ENCODE measurements at places on chromosomes 11 and 22.

DNA sequence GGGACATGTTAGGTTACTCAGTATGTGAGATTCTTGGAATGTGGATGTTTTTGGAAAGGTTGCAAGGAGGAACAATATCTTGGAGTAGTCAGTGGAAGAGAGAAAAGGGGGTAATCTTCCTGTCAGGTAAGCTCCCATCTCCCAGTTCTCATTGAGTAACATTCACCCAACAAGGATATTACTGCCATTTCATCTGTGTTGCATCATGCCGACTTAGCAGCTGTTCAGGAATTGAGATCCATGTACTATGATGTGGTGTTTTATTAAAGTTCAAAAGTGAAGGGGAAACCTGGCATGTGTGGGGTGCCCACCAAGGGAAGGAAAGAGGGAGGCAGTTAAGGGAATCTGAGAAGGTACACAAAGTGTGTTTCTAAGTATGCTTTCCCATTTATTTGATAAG, 58.4 kb upstream of the RASSF10 start:
- DNase-seq: no peak

GRCh38 chr11:91624021-91624420, 600.6 kb upstream of the FAT3 start:
- DNase-seq: no peak

DNA sequence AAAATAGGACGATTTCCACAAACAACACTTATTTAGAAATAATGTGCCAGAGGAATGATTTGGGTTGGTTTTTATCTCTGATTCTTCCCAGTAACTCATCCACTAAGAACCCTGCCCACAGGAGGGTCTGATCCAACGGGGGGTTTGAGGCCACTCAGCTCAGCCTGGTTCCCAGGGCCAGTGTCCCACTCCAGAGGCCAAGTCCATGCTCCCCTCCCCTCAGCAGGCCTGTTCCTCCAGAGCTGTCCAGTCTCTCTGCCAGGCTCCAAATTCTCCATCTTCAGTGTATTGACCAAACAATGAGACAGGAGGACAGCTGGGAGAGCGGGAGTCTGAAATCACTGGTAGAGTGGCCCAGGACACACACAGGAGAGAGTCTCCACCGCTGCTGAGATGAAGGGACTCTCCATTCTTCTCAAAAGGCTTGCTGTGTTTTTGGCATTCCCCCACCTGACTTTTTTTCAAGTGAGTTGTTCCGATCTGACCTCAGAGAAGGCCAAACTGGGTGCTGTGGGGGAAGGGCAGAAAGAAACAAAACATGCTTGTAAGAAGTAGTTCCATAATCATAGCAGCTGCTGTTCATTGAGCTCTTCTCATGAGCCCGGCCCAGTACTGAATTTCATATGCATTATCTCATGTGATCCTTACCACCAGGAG, 17.6 kb upstream of the SCN2B start:
- DNase-seq: no peak

DNA sequence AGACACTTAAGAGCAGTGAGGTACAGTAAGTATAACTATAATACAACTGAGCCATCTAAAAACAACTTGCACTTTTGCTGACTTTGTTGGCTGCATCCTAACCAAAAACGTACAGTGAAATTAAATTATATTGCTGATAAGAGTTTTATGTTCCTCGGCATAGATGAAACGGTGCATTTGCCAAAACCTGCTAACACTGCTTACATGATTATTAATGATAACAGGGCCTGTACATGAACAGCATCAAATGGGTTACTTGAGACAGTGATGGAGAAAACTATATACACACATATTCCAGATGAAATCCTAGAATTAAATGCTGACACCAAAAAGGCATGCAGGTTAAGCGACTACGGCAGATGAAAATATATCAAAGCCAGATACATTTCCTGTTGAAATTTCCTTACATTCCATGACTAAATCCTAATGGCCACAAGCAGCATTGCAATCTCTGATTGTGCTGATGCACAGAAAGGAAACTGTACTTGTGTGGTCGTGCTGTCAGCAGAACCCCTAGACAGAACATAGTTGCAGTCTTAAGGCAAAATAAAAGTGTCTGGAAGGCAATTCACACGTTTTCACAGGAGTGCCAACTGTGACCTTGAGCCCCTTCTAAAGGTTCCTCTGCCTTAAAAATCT, 143.9 kb downstream of the CADM1 start:
- DNase-seq: no peak

GRCh38 chr22:49166211-49166610, 661.5 kb downstream of the BRD1 start:
- DNase-seq: no peak

- no peak for DNase-seq
Observed at GRCh38 chr22:29195118-29195963, 10.4 kb upstream of the EMID1 start.

- no peak for DNase-seq
Observed at GRCh38 chr22:49825436-49825835, 2.2 kb downstream of the BRD1 start.

- no peak for DNase-seq
Observed at GRCh38 chr11:10350334-10350733, 45.5 kb downstream of the ADM start.

- DNase-seq: no peak
Observed at GRCh38 chr11:75267171-75267970, 26.8 kb downstream of the TPBGL start.

- no peak for DNase-seq
Observed at GRCh38 chr11:32326522-32326921, 108.8 kb downstream of the WT1 start.

- no peak for DNase-seq
Observed at GRCh38 chr11:95647355-95647754, 142.2 kb downstream of the FAM76B start.

DNA sequence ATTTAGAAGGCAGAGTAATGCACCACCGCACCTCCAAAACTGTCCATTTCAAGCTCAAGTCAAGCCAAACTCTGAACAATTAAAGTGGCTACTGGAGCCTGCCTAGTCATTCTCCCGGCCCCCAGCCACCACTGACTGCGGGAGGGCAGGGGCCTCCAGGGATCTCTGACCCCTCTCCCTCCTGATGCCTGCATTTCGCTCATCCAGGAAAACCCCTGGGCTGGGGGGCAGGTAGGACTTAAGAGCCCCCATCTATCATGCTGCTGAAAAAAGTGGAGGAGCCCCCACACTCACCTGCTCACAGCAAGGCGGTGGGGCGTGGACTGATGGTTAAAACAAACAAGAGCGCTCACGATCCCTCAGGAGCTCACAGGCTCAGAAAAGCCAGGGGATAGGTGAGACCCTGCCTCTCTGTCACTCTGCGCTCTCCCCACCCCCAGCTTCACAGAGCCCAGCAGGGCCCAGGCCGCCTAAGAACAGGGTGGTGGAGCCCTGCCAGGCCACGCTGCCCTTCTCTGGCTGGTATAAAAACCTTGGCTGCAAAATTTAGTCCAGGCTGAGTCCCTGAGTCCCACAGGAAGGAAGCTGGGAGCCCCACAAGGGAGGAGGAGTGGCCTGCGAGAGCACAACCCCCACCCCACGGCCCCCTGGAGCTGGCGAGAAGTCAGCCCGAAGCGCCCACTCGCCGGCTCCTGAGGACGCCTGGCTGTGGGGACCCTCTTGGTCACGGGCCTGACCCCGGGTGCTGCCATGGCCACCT, 21.0 kb upstream of the MOB2 start:
- no peak for DNase-seq

DNA sequence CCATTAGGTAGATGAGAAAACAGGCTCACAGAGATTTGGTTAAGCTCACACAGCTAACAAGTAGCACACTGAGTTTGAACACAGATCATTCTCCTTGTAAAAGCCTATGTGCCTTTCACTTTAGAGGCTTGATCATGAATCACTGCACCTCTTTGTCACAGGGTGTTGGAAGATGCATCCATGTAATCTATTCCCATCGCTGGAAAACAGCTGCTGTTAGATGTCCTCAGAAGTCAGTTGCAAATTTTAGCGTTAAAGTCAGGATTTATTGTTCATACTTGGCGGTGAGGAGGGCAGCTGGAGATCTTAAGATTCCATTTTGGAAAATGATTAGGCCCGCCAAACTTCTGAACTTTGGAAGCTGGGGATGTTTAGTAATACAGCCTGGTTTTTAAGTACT, 2.6 kb downstream of the CNTF start:
- no peak for DNase-seq

- DNase-seq: no peak
Observed at GRCh38 chr11:708511-708910, 2.5 kb downstream of the EPS8L2 start.

DNA sequence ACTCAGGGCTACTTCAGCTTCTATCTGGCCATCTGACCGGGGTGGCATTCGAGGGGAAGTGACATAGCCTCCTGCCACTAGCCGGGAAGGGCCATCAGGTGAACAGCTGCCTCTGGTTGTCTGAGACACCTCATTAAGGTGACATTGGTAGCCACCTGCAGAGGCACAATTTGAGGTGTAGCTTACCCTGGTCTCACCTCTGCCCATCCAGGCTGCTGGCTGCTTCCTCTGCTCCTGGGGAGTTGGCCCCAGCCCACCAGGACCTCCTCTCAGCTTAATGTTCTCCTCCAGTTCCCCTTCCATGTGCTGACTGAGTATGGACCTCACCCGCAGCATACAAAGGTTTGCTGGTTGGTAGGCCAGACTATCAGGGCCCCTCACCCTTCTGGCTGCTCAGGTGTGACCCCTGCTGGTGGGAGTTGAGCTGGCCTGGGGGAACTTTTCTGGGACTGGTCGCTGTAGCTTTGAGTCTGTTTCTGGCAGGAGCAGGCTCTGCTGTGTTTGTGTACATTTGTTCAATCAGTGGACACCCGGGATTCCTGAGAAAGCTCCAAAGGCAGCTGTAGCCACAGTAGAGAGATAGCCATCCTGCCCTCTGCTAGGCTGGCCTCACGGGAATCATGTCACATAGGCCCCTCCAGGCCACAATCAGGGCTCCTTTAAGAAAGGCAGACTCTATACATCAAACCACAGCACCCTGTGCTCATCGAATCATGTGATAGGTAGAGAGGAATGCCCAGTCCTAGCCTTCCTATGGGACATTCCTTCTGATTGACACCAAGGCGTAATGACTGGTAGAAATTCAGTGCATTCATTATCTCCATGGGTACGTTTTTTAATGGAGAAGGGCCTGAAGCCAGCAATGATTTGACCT, 295.1 kb upstream of the PLET1 start:
- DNase-seq: peak; percentile 44

DNA sequence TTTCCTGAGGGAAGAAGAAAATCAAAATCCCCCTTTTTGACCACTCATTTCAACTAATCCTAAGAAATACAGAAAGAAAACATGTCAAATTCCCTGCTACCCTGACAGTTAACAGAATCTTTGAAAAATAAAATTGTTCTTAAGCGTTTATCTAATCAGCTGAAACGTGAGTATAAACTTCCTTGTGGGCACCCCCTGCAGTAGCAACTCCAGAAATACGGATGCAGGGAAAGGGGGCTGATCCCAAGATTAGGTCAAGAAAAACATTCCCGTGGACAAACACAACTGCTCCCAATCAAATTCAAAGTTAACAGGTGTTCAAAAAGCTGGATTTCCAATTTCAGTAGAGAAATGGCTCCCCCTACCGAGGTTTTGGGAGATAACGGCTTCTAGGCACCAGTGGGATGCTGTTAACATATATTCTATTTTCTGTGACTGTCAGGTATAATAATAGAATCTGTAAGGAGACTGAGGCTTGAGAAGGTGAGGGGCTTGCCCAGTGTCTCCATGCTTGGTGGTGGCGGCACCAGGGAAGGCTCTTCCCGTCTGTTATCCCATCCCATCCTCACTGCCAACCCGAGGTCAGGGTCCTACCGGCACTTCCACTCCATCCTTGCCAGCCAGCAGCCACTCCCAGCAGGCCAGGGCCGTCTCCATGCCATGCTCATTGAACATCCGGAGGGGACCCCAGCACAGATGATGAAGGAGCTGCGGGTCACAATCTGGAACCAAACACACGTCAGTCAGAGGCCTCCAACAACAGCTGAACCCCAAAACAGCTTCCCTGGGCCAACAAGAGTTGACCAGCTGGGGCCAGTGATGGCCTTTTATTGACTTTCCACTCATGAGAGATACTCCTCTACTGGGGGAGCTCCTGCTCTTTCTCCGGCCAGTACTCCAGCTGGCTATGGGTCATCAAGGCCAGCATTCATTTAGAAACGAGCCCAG, 32.0 kb upstream of the SERPIND1 start:
- no peak for DNase-seq

- no peak for DNase-seq
Observed at GRCh38 chr11:22670830-22671229, 4.4 kb downstream of the GAS2 start.

- no peak for DNase-seq
Observed at GRCh38 chr11:64914123-64914522, 2.9 kb downstream of the ATG2A start.

- no peak for DNase-seq
Observed at GRCh38 chr11:103958475-103959215, 77.8 kb upstream of the DDI1 start.

- DNase-seq: no peak
Observed at GRCh38 chr22:35523167-35523947, 17.3 kb upstream of the RASD2 start.

DNA sequence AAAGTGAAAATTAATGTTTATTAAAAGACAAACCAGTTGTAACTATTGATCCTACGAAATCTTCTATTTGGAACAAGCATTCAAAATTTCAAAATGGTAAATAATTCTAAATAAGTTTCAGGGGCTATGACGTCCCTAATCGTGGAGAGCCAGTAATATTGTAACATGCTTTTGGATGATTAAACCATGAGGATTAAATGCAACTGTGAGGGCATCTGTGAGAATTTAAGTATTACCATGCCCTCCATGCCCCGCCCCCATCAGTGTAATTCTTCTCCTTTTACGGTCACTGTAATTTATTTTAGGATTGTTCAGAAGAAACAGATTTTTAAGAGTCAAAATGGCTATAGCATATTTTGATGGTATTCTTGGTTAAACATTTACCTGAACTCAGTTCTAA, 133.2 kb downstream of the APOL5 start:
- no peak for DNase-seq

- no peak for DNase-seq
Observed at GRCh38 chr11:1486054-1486825, at the start of gene MOB2. Gene MOB2 (minus strand): TSS chr11:1486779. CDS start chr11:1486556, 223 bp downstream.

- DNase-seq: peak; percentile 36
Observed at GRCh38 chr22:20131597-20131858, at the start of gene ZDHHC8. Gene ZDHHC8 (plus strand): TSS chr22:20131804. CDS start chr22:20131948, 144 bp downstream.

DNA sequence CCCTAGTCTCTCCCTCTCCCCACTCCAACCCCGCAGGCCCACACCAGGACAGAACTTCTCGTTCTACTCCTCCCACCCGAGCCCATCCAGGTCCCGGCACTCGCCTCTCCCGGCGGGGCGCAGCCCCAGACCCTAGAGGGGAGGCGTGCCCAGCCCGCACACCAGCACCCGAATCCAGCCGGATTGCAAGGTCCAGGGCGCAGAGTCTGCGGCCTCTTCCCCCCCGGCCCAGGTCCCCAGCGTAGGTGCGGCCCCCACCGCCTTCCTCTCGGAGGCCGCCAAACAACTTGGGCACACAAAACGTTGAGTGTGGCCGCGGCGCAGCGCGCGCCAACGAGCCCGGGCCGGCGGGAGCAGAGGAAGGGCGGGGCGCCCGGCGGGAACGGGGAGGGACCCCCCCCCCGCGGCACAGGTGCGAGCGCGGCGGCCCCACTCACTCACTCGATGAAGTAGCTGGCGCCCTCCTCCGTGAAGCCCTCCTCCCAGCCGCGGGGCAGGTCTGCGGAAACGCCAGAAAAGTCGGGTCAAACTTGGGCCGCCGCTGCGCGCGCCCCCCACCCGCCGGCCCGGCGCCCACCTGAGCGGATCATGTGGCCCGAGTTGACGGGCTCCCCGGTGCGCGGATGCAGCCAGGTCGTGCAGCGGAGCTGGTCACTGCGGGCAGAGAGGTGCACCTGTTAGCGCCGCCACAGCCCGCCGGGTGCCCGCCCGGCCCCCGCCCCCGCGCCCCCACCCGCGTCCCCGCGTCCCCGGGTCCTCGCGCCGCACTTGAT, 480 bp downstream of the PLEKHA7 start:
- DNase-seq: no peak

GRCh38 chr11:77144857-77145428, 16.9 kb downstream of the MYO7A start:
- no peak for DNase-seq
